ENCODE measurements at places on chromosomes 7 and 10. TPM values are rescaled to one million over a fixed set of nuclear protein-coding genes. Genes with fewer than 3 reads are reported as not detected.

ASB10 gene
- polyA plus RNA-seq: 1.7 TPM

OR2A42 gene
- 1.2 TPM for polyA plus RNA-seq

BTAF1 gene
- 26.7 TPM for polyA plus RNA-seq

TACR2 gene
- polyA plus RNA-seq: 0.61 TPM

GRM3 gene
- 0.11 TPM for polyA plus RNA-seq

Data from muscle of arm (tissue), 14 donors.